ENCODE measurements at places on chromosomes 12 and 14. TPM values are rescaled to one million over a fixed set of nuclear protein-coding genes. Genes with fewer than 3 reads are reported as not detected.

DNA sequence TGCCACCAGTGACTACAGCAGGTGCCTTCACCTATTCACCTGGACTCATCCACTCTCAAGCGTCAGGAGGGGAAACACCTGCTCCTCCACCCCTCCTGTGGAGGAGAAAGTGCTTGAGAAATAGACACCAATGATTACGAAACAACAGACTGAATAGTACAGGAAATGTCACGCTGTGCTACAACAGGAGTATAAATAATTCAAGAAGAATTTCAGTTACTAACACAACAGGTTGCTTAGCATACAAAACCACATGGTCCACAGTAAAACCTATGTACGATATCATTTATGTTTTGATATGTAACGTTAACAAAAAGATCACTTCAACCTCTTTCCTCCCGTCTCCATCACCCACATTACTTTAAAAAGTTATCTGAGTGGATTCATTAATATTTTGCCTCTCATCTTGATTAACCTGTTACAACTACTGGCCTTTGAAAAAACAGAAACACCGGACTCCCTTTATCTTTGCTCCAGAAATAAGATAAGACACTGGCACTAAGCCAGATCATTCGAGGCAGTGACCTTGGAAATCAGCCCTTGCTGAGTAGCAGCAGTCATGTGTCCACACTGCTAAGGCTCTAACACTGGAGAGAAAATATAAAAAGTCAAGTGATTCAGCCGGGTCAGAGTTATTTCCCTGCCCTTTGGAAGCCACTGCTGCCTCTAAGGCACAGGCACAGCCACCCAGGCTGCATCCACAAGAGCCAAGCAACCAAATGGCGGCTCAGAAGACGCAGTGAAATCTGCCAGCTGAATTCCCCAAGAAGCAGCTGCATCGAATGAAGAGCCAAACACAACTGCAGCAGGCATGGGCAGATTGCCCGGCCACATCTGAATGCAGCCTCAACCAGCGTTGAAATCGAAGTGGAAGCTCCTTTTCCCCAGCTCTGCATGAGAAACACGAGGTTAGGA lies 40.9 kb downstream of the NT5DC3 start:
- H3K27ac ChIP-seq = peak overlapping the region; percentile 88
- H3K4me3 ChIP-seq = peak overlapping the region; percentile 33
- H3K27me3 ChIP-seq = no peaks in the 10 kb centered on the region
- peak; percentile 61 for DNase-seq

- no peaks in the 10 kb centered on the region for H3K27me3 ChIP-seq
- no peaks in the 10 kb centered on the region for H3K36me3 ChIP-seq
- DNase-seq = no peak
- peak overlapping the region; percentile 11 for H3K4me3 ChIP-seq
Measured at GRCh38 chr14:105075379-105076295, 10.4 kb upstream of the GPR132 start.

GRCh38 chr14:76923431-76924370 lies 97.5 kb downstream of the LRRC74A start:
- H3K36me3 ChIP-seq = no peaks in the 10 kb centered on the region
- H3K27ac ChIP-seq = no peak overlapping the region
- H3K4me1 ChIP-seq = peaks cover 31% of the 10 kb centered on the region
- no peak overlapping the region for H3K4me3 ChIP-seq
- DNase-seq = no peak

GRCh38 chr14:91144425-91145145 lies 30.7 kb downstream of the DGLUCY start:
- H3K4me1 ChIP-seq = peaks cover 40% of the 10 kb centered on the region
- DNase-seq = no peak
- peaks cover 56% of the 10 kb centered on the region for H3K36me3 ChIP-seq
- no peaks in the 10 kb centered on the region for H3K27me3 ChIP-seq

GRCh38 chr14:59330455-59330854 lies 134.7 kb downstream of the GPR135 start:
- H3K36me3 ChIP-seq = peaks cover 7% of the 10 kb centered on the region
- H3K27me3 ChIP-seq = no peaks in the 10 kb centered on the region
- DNase-seq = no peak
- H3K4me1 ChIP-seq = peaks cover 23% of the 10 kb centered on the region
- H3K27ac ChIP-seq = no peak overlapping the region

DNA sequence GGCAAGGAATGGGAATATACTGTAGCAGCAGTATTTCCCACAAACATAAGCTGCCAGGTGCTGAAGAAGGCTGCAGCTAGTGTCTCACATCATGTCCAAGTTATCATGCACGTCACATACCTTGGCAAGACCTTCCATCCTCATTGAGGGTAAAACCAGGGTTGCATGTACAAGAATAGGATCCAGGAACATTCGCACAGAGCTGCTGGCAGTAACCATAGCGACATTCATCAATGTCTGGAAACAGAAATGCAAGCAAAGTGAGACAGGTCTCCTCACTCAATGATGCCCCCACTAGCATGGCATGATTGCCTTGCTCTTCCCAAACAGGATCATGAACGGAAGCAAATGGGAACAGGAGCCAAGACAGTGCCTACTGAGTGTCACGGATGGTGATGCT lies 23.8 kb upstream of the TC2N start:
- no peaks in the 10 kb centered on the region for H3K36me3 ChIP-seq
- H3K27ac ChIP-seq = no peak overlapping the region
- DNase-seq = no peak
- peaks cover 6% of the 10 kb centered on the region for H3K4me1 ChIP-seq

- H3K27me3 ChIP-seq = no peaks in the 10 kb centered on the region
- H3K4me1 ChIP-seq = no peaks in the 10 kb centered on the region
- H3K27ac ChIP-seq = no peak overlapping the region
- H3K36me3 ChIP-seq = no peaks in the 10 kb centered on the region
- no peak overlapping the region for H3K4me3 ChIP-seq
- DNase-seq = no peak
Measured at GRCh38 chr14:79605849-79606248, 605.5 kb downstream of the DIO2 start.

DNA sequence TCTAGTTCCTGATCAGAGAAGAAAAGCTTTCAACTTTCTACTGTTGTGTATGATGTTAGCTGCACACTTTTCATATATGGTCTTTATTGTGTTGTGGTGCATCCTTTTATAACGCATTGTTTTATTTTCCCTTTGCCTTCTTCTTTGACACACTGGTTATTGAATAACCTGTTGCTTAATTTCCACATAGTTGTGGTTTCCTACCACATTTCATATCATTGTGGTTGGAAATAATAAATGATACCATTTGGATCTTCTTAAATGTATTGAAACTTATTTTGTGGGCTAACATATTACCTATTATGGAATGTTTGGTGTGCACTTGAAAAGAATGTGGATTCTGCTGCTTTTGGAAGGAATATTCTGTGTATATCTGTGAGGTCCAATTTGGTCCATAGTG lies 64.9 kb downstream of the GPHN start:
- no peak overlapping the region for H3K27ac ChIP-seq
- H3K27me3 ChIP-seq = no peaks in the 10 kb centered on the region
- peaks cover 5% of the 10 kb centered on the region for H3K4me1 ChIP-seq
- no peaks in the 10 kb centered on the region for H3K36me3 ChIP-seq

- no peaks in the 10 kb centered on the region for H3K27me3 ChIP-seq
- DNase-seq = peak; percentile 79
- H3K27ac ChIP-seq = peak overlapping the region; percentile 98
Measured at GRCh38 chr12:122080149-122081082, 1.9 kb downstream of the MLXIP start.

DNA sequence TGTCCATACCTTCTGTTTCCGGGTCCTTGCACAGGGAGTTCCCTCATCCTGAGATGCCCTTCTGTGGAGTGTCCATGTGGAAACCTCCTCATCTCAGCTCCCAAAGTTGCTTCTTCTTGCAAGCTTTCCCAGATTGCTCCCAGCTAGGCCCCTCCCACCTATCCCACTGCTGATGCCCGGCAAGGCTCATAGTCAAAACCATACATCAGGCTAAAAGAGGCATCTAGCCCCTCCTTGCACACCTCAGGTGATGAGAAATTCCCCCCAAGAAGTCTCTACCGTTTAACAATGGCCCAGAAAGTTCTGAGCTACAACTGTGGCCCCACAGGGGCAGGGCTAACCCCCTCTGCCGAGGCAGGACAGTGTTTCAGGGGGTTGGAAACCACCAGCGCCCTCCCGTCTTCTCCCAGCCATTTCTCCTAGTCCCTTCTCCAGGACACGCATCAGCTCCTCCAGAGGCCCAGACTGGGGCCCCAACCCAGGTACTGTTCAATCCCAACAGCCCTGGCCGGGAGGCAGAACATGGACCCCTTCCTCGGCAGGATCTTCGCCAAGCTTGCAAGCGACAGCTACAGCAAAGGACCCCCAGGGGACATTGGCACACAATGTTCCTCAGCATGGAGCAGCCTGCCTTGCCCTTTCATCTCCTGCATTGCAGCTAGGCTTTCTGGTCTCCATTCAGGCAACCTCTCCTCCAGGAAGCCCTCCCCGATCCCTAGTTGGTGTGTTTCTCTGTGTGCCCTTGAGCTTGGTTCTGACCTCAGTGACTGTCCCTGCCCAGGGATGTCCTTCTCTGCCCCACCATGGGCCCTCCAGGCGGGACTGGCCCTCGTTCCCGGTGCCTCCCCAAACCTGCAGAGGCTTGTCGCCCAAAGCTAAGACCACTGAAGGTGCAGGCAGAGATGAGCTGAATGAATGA lies 4.5 kb upstream of the BEGAIN start:
- H3K27me3 ChIP-seq = peaks cover 11% of the 10 kb centered on the region
- DNase-seq = peak; percentile 33
- H3K4me1 ChIP-seq = no peaks in the 10 kb centered on the region

- no peak for DNase-seq
- no peak overlapping the region for H3K27ac ChIP-seq
- no peak overlapping the region for H3K4me3 ChIP-seq
- H3K36me3 ChIP-seq = no peaks in the 10 kb centered on the region
- no peaks in the 10 kb centered on the region for H3K4me1 ChIP-seq
Measured at GRCh38 chr12:128715485-128715884, 108.3 kb downstream of the SLC15A4 start.

DNA sequence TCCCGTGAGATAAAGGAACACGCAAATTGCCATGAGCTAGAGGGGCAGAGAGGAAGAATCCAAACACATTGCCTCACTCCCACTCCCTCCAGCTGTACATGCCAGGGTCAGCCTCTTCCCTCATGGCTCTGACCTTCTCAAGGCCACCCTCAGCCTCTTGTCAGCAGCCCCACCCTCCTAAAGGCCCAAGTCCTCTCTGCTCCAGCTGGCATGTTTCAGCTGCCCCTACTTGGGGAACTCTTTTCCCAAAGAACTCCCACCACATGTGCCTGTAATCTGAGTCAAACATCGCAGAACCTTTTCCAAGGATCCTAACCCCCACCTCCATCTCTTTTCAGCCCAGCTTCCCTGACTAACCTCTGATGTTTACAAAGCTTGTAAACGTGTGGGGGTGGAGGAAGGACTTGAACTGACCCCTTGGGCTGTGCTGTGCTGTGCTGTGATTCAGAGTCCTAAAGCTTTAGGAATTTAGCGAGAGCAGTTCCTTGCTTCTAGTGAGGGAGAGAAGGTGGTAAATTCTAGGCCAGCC lies 7.3 kb upstream of the CACNB3 start:
- no peak overlapping the region for H3K27ac ChIP-seq
- no peaks in the 10 kb centered on the region for H3K27me3 ChIP-seq
- H3K36me3 ChIP-seq = no peaks in the 10 kb centered on the region
- no peak overlapping the region for H3K4me3 ChIP-seq

DNA sequence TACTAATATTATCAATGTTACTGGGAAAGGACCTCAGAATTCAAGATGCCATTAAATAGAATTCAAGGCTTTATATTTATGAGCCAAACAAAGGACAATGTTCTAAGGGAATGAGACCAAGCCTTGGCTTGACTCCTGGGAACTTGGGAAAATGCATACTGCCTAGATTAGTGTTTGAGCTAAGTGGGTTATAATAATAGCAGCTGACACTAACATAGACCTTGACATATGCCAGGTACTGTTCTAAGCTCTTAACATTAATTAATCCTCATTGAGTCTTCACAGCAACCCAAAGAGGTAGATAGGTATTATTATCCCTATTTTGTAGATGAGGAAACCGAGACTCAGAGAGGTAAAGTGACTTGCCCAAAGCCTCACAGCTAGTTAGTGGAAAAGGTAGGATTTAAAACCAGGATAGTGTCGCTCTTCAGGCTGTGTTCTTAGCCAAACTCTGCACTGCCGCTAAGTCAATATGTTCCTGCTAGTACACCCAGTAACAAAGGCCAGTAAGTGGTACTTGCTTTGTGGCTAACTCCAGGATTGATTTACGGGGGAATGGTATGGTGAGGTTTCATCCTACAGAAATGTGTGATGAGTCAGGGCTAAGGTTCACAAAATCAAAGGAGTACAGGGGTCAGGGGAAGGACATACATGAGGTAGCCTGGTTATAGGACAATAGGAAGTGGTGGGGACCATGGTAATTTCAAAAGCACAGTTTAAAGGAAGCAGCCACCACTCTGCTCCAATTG lies 35.8 kb upstream of the PRKAB1 start:
- peaks cover 21% of the 10 kb centered on the region for H3K4me1 ChIP-seq
- no peak overlapping the region for H3K4me3 ChIP-seq
- peak overlapping the region; percentile 0 for H3K27ac ChIP-seq
- peaks cover 14% of the 10 kb centered on the region for H3K36me3 ChIP-seq

- H3K27me3 ChIP-seq = no peaks in the 10 kb centered on the region
- no peaks in the 10 kb centered on the region for H3K4me1 ChIP-seq
- H3K27ac ChIP-seq = no peak overlapping the region
- no peak overlapping the region for H3K4me3 ChIP-seq
- DNase-seq = no peak
Measured at GRCh38 chr12:53684654-53685220, 8.9 kb upstream of the ATP5MC2 start.

- H3K27me3 ChIP-seq = no peaks in the 10 kb centered on the region
- peak; percentile 40 for DNase-seq
- peaks cover 15% of the 10 kb centered on the region for H3K4me1 ChIP-seq
- no peak overlapping the region for H3K4me3 ChIP-seq
- peaks cover 82% of the 10 kb centered on the region for H3K36me3 ChIP-seq
Measured at GRCh38 chr14:103733651-103734050, 18.0 kb downstream of the ZFYVE21 start.

DNA sequence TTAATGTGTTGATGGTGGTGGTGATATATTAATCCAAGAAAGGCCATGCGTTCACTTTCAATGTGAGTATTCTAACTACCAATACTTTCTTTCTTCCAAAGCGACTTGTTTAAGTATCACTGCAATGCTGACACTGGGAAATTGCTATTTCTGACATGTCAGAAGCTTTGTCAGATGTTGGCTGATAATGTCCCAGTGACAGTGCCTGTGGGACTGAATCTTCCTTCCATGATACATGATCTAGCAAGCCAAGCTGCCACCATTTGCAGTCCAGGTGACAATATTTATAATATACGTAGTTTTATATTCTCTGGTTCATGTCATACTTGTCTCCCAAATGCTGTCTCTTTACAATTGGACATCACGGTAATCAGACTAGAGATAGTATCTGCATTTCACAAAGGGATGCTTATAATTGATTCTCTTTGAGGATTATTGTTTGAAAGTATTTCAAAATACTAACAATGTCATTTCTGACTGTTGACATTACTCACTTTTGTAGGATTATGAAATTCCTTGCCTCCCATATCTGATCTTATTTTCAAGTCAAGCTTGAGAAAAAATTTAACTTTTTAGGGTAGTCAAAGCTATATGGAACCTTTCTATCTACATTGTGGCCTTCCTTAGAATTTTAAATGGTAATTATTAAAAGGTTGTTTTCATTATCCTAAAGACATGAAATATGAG lies 57.3 kb downstream of the KNTC1 start:
- H3K27me3 ChIP-seq = no peaks in the 10 kb centered on the region
- no peak overlapping the region for H3K27ac ChIP-seq
- H3K36me3 ChIP-seq = peaks cover 21% of the 10 kb centered on the region
- DNase-seq = no peak

PKP2 gene
- total RNA-seq = 7.8 TPM

SLCO1C1 gene
- not detected for total RNA-seq

TAS2R20 gene
- total RNA-seq = 0.42 TPM

ACVRL1 gene
- 40.8 TPM for total RNA-seq

CPNE6 gene
- not detected for total RNA-seq

EIF2S3B gene
- 0.24 TPM for total RNA-seq

PTCSC3 gene
- total RNA-seq = not detected

WNT1 gene
- not detected for total RNA-seq

RHEBL1 gene
- not detected for total RNA-seq

GLT1D1 gene
- 1.7 TPM for total RNA-seq

PFDN5 gene
- total RNA-seq = 239 TPM
